ENCODE measurements at places on chromosomes 13 and 19. TPM values are rescaled to one million over a fixed set of nuclear protein-coding genes. Genes with fewer than 3 reads are reported as not detected.

Gene ZNF793
- total RNA-seq, result 9.9 TPM

GRCh38 chr13:100040196-100040595 lies 48.7 kb upstream of the PCCA start:
- DNase-seq, result no peak

Gene SHISA7
- not detected for total RNA-seq

- no peak for DNase-seq
These were observed 184.0 kb downstream of the KDM4B start for GRCh38 chr19:5152767-5153532.

DNA sequence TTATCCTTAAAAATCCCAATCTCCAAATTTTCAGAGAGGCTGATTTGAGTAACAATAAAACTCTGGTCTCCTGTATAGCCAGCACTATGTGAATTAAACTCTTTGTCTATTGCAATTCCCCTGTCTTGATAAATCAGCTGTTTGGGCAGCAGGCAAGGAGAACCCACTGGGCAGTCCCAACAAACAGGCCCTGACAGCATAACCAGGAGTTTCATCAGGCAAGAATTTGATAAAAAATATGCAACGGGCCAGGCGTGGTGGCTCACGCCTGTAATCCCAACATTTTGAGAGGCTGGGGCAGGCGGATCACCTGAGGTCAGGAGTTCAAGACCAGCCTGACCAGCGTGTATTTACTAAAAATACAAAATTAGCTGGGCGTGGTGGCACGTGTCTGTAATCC lies 42.1 kb downstream of the STK24 start:
- no peak for DNase-seq

- no peak for DNase-seq
These were observed 151.5 kb downstream of the ZNF737 start for GRCh38 chr19:20414120-20414519.

Measured in thyroid gland (tissue), 4 donors.